ENCODE measurements at places on chromosomes 5 and 9.

- no peak for DNase-seq
Observed at GRCh38 chr5:149840226-149840825, 104.3 kb downstream of the PDE6A start.

- DNase-seq: no peak
Observed at GRCh38 chr5:123721675-123722276, 209.8 kb downstream of the CSNK1G3 start.

GRCh38 chr9:11871852-11872251 lies 821.3 kb upstream of the TYRP1 start:
- DNase-seq: no peak

DNA sequence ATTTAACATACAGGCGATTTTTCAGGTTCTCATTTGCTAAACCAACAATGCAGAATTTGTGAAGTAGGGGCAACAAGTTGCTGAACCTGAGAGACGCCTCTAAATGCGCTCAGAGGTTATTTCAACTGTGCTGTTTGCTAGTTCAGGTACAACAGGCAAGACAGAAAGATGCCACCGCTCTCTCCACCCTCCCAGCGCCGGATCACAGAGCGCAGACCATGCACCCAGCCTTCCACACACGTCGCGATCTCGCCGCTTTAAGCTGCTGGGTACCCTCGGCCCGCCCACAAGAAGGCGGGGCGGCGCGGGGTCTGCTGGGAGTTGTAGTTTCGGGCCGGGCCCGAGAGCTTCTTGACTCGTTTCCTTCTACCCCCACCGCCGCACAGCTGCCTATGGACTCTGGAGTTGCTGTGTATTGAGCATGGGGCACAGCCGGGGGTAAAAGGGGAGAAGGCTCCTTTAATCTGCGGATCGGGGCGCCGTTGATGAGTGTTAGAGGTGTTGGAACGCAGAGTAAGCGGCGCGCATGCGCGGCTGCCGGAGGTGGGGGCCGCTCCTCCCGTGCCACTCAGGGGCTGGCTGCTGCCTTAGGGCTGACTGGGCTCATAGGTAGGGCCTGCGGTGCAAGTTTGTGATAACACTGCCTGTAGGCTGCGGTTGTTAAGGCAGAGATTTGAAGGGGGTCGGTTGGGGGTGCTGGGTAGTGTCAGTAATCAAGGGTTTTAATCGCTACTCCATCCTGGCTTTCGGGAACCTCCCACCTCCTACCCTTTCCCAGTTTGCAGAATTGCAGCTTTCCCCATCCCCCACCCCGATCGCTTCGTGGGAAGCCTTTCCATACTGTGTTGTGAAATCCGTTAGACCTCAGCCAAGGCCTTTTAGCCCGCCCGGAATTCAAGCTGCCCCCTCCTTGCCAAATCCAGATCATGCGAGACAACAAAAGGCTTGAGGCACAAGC lies 40.3 kb upstream of the ABCA1 start:
- DNase-seq: peak; percentile 78
